Omental fat pad (tissue), 4 donors: ENCODE measurements at places on chromosomes 1 and 21.

- no peak for DNase-seq
Measured at GRCh38 chr1:220121791-220122530, 28.0 kb downstream of the IARS2 start.

DNA sequence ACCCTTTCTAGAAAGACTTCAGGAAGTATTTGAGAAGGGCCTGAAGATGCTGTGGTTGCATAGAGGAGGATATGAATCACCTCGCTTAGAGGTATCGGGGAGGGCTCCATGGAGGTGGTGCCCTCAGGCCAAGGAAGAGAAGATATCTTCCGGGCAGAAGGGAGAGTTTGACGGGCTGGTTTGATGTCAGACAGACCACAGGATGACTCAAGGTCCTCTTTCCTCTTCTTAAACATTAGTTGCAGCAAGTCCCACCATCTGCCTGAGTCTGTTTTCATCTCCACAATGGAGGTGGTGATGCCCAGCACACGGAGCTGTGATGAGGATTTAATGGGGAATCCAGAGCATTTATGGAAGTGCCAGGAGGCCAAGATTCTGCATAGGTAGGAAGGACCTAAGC is 25.1 kb upstream of the RUNX3 start:
- DNase-seq, result no peak

GRCh38 chr21:46600978-46601377 is 3.9 kb downstream of the S100B start:
- no peak for DNase-seq

DNA sequence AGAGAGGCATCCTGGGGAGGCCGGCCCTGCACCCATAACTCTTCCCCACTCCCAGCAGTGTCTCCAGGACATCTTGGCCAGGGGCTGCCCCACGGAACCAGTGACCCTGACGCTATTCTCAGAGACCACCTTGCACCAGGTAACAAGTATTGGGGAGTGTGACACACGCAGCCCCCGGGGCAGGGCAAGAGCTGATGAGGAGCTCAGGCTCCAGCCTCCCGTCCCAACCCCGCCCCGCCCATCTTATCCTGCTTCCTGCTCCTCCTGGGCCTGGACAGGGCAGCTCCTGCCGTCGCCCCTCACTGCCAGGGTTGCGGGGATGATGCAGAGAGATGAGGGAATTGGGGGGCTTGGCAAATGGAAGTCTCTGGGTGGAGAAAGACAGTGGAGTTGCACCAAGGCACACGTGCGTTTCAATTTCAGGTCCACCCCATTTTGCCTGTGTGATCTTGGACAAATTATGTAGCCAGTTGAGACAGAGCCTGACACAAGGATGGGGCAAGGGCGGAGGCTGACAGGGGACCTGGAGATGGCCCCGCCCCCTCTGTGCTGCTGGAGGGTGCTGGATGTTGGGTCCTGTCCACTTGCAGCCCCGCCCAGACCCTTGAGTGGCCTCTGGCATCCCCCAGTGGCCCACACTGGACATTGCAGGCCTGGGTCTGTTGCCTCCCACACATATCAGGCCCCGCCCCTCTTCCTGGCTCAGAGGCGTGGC is 10.7 kb downstream of the CLCNKA start:
- DNase-seq, result peak; percentile 66

DNA sequence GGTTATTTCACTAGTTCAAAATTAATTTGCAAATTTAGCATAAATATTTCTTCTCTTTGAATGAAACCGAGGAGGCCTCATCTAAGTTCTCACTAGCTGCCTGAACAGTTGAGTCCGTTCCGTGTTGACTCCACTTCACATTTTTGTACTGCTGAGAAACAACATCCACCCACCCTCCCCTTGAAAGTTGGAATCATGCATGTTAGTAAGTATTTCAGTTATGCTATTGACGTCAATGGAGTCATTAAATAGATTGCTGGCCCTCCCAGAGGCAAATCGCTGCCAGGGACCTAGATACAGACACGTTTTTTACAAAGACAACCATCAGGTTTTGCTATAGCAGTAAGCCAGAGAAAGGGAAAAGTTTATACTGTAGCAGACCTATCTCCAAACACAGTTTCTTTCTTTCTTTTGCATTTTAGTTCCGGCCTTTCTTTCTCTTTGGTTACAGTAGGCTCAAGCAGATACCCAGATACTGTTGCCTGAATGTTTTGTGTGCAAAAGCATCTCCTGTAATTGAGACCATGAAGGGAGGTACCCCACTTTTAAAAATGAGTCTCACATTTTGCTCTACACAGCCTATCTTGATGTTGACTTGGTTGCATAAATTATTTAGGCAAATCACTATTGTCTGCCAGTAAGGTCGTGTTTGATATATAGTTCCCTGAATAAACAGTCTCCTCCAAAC is 262.6 kb upstream of the SGIP1 start:
- peak; percentile 56 for DNase-seq

DNA sequence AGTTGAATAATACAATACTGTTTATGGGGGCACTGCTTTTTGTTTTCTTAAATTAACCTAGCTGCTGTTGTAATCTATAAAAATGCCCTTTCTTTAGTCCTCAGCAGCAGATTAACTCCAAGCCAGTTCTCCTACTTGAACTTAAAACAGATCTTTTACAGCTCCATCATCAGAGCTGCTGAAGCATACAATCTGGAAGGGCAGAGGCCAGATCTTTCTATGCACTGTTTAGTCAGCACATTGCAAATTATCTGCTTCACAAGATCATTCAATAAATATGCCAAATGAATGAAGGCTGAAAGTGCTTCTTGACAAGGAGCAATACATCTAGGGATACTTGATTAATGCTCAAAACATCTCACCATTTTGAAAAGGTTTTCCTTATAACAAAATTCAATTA is 115.8 kb downstream of the PLPPR5 start:
- DNase-seq, result no peak

GRCh38 chr1:98035602-98036002 is 114.8 kb upstream of the DPYD start:
- no peak for DNase-seq

DNA sequence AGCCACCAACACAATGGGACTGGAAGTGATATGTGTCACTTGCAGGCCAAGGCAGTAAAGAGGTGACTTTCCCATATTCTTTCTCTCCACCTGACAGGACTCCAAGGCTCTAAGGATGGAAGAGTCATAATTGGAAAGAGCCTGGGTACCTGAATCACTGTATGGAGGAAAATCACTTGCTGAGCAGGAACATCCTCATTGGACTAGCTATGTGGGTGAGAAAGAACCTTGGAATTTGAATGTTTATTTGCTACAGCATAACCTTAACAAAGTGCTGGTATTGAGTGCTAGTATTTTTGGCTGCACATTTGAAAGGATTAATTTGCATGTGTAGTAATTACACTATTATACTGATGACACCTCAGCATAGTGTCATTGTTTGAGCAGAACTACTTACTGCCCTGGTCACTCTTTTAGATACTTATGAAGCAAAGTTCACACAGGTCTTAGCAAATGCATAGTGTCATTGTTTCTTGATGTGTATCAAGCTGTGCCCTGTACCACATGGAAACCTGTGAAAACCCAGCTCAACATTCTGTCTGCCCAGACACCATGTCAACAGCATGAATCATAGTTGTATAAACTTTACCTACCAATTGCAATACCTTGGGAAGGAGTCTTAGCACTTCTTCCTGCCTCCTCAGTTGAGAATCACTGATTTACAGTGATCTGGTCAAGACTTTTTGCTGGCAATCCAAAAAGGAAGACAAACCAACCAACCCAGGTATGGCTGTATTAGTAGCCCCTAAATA is 5.1 kb upstream of the S100A10 start:
- DNase-seq, result no peak

DNA sequence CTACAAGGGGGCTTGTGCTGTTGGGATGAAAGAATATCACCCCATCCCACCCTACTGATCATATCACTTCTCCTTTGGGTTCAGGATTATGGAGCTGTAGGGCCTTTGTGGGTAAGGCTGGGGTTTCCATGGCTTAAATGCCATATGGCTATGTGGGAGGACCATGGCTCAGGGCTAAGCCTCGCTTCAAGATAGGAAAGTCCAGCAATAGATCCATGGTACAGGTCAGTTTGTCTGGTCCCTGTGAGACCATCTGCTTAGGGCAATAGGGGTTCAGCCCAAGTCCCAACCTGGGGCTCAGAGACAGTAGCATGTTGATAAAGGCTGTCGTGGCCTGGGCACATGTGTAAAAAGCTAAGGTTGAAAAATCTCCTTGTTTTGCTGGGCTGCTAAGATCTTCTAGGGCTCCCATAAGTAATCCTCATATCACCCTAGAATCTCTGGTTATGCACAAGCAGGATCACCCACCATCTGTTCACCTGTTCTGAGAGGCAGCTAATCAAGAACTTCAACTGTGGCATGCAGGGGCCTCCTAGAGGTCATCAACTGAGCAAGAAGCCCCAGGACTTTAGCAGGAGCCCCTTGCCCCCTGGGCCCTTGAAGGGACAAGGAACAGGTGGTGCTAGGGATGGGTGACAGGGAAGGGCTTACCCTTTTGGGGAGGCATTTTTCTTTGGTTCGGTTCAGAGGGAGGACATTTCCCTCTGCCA is 66.5 kb downstream of the UBE2T start:
- DNase-seq, result no peak
